ENCODE measurements at places on chromosomes 6 and 20.

- no peak overlapping the region for H3K27ac ChIP-seq
- no peak overlapping the region for H3K4me3 ChIP-seq
- H3K27me3 ChIP-seq: no peaks in the 10 kb centered on the region
- 0 out of 2 replicates have a peak, but pooled peaks cover 3% of the 10 kb centered on the region for H3K36me3 ChIP-seq
- no peaks in the 10 kb centered on the region for H3K4me1 ChIP-seq
Measured at GRCh38 chr6:95601133-95601532, 23.8 kb downstream of the MANEA start.

- H3K27me3 ChIP-seq: peaks cover 81% of the 10 kb centered on the region
- no peak for DNase-seq
- no peak overlapping the region for H3K27ac ChIP-seq
- H3K4me3 ChIP-seq: peak overlapping the region; percentile 22
Measured at GRCh38 chr6:159170999-159171712, 2.0 kb downstream of the FNDC1 start.

DNA sequence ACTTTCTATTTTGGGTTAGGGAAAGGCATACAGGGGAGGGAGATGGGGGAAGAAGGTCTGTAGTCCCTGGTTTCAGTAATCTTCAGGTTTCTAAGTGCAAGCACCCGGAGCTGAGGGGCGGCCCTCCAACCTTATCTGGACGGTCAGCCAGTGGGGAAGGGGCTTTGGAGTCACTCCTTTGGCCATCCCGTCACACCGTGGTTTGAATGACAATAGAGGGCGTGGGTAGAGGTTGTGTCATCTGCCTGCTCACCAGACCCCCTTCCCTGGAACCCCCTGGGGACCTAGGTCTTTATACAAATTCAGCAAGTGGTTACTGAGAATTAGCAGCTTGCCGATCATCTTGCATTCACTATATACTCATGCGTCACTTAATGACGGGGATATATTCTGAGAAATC, 29.1 kb downstream of the STK35 start:
- no peaks in the 10 kb centered on the region for H3K36me3 ChIP-seq
- no peak overlapping the region for H3K27ac ChIP-seq
- peak; percentile 40 for DNase-seq
- no peak overlapping the region for H3K4me3 ChIP-seq
- H3K4me1 ChIP-seq: peaks cover 41% of the 10 kb centered on the region
- H3K27me3 ChIP-seq: no peaks in the 10 kb centered on the region

DNA sequence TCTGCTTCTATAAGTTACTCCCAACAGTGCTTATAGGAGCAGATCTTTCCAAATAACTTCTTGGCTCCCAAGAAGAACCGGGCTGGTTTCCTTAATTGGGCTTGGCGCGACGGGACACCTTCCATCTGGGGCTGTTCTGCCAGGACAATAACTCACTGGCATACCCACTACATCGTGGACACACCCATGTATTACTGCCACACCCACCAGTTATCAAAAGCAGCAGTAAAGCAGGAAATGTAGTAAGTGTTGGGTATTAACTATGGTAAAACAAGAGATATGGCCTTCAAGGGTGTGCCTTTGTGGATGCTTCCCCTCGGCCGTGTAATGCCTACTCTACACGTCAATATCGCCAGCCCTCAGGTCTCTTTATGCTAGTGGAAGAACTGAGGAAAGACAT, 24.7 kb downstream of the CNKSR3 start:
- no peak for DNase-seq
- no peaks in the 10 kb centered on the region for H3K36me3 ChIP-seq
- H3K27ac ChIP-seq: no peak overlapping the region

GRCh38 chr6:158361961-158362669, 49.9 kb downstream of the TULP4 start:
- H3K27ac ChIP-seq: no peak overlapping the region
- H3K4me1 ChIP-seq: no peaks in the 10 kb centered on the region
- no peaks in the 10 kb centered on the region for H3K27me3 ChIP-seq
- no peaks in the 10 kb centered on the region for H3K36me3 ChIP-seq
- DNase-seq: no peak
